Heart left ventricle (tissue), 16 donors: ENCODE measurements at places on chromosomes 2 and 18.

DNA sequence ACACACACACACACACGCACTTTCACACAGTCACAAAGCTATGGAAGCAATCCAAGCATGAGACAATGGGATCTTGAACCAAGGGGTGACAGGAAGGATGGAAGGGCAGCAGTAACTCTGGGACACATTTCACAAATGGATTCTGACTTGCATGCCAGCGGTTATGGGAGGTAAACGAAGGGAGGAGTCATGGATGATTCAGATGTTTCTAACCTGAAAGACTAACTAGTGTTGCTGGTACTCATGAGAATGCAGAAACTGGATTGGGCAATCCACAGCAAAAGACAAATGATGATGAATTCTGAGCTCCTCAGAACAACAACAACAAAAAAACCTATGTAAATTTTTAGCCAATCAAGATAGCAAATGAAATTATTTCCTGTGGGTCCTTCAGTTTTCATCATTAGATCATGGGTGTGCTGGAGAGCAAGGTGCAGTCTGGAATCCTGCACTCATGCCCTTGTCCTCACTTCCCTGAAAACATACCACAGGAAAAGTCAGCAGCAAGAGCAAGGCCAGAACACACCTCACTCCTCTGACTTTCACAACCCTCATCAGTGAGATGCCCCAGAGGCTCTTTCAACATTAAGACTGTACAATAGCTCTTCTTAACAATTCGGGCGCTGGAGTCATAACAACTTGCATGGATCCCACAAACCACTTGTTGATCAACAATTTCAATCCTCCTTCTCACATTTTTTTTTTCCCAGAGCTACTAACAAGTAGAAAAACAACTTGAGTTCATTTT, 32.6 kb downstream of the ABCA12 start:
- DNase-seq = no peak

DNA sequence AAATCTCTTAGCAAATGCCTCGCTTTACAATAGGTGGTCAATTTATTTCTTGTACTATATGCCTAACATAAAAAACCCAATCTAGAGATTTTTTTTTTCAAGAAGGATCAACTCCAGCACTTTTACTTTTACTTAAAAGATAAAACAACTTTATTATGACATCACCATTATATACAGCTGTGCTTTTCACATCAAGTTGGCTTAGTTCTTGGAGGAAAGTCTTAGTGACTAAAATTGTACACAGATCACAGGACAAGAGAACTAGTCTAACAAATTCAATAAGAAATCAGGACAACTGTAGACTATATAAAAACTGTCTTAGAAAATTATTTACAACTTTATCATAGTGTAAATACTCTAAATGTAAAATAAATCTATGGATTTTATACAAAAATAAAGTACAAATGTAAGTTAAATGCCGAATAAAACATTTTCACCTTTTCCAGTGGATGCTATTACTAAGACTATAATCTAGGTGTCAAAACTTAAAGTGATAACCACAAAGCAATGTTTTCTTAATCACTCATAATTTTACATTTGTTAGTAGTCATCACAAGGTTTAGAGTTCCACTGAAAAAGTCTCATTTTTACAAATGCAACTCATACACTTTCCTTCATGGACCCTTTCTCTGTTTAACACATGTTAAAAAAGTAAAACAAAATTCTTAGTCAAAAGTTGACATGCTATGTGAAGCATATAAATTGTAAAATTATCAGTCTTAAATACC, 5.4 kb upstream of the CD302 start:
- no peak for DNase-seq

DNA sequence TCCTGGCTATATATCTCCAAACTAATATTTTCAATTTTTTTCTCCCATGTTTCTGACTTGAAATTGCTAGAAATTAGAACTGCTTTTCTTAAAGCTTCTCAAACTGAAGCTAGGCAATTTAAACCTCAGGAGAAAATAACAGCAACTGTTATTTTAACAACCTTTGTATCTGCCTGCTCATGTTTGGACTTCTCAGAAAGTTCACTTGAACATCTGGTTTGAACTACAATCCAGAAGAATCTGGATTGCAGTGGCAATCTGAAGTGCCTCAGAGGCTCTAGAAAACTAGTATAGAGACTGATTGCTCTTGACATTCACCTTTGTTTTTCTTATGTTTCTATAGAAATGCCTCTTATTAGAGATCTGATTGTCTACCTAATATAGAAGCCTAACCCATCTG, 64.1 kb downstream of the STAT4 start:
- no peak for DNase-seq

DNA sequence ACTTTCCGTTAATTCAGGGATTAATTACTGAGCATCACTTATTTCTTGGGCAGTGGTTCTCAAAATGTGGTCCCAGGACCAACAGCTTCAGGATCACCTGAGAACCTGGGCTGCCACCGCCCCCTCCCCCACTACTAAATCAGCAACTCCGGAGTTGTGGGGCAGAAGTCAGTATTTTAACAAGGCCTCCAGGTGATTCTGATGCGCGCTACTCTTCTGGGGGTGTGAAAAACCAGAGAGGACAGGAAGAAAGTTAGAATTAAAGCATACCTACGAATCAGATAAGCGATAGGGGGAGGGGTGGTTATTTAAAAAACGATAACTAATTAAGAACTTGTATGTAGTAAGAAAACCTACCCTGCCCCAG, 319 bp downstream of the ZSCAN30 start:
- DNase-seq = no peak

DNA sequence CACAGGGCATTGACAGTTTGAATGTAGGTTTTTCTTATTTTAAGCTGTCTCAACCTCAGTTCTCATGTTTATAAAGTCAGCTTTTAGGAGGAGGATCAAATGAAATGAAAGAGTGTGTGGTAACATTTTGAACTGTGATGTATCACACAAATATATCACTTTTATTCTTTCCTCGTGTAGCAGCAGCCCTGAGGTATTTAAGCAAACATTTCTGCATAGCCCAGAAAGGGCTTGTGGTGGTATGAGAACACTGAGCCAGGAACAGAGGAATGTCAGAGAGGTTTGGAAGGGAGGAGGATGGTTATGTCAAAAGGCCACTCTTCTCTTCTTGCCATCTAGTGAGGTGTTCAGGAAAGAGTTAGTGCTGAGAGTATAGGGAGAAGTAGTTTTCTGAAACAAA, 150.2 kb downstream of the PARD3B start:
- DNase-seq = no peak

DNA sequence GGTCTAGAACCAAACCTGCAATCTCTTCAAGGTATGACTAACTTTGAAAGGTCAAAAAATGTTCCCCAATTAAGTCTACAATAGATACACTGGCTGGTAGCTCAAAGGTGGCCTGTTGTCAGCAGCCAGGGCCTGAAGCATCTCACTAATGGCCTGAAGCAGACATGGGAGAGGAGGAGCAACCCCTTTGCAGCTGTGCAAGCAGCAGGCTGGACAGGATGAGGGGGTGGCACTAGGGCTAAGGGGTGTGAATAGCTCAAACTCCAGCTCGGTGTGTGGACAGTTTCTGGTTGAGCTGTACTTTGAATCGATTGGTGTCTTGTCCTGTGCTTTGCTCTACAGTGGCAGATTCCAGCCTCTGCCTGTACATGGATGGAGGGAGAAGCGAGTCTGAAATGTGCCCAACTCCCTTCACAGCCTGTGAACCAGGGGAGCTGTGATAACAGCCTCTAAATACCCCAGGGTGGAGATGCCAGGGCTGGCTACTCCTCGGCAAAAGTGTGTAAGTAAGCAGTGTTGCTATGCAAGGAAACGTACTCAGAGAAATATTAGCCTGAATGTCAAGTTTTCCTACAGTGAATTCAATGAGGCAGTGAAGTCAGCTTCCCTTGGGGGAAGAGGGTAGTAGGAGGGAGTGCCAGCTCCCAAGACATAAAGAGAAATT, 34.7 kb upstream of the DTNB start:
- DNase-seq = no peak

DNA sequence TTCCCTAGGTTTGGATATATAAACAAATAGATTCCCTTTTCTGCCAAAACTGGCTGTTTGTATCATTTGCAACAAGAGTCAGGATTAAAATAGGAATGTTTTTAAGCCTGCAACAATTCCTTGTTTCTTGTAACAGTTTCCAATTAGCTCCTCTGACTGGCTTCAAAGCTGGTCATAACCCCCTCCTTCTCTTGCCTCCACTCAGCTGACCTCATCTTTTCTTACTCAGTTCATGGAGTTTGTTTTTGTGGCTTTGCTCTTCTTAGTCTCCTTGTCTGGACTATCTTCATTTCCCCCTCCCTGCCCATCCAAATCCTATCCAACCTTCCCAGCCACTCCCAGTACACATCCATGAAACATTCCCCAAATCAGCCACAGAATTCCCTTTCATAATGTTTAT, 14.3 kb upstream of the RAPH1 start:
- DNase-seq = no peak

DNA sequence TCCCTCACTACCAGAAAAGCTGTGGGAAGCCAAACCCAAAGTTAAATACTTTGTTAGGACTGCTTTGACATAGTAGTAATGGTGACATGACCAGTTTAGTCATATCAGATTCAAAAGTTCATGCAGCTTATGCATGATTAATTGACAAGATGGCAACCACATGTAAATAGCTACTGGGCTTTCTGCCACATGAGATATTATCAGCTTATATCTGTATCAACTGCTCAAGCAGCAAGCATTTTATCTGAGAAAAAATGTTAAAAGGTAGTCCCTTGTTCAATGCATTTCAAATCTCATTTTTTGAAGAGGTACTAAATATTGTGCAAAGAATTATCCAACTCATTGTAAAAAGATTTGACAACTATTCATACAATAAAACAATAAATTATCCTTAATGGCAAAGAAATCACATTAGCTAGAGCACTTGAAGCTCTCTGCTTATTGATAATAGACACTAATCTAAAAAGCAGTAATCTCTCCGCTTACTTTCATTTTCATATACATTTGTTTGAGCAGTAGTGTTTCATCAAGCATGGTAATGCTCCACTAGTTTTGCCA, 993.6 kb upstream of the NXPH2 start:
- DNase-seq = no peak

DNA sequence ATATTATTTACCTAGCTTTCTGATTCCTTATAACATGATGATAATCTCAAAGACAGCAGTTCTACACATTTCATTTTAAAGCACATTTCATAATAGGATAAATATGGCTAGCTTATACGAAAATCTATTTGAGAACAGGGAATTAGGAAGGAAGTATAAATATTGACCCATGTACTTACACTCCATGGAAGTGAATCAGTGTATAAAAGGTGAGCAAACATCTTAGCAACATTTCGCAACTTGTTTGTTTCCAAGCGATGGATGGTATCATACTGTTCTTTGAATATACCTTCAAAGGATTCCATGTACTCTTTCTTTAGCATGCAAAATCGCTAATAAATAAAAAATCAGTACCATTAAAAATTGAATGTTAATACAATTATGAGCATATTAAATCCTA, 53.1 kb downstream of the CWC22 start:
- no peak for DNase-seq

DNA sequence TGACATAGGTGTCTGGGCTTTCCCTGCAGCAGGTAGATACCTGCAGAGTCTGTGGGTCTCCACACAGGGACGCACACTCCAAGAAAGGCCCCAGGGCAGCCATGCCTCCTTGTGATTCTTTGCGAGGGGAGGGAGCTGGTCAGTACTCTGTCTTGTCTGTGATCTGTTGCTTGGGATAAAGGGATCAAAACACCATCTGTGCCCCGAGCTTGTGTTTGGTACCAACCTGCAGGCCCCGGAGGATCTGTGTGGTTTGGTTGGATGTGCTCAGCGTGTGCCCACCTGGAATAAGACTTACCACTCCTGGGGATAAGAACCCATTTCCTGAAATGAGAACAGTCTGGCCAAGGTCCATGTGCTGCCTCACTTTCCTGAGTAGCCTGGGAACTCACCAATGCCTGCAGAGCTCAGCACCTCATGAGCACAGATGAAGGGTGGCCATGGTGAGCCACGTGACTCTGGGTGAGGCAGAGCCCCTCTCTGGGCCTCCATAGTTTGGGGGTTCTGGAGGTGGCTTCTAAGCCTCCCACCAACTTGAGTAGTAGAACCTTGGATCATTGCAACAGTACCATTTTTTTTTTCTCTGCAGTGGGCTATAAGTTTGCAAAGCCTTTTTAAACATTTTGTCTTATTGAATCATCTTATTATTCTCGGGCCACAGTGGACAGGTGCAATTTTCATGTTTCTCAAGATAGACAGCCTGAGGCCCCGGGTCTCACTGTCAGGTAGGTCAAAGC, 134.8 kb downstream of the DDX1 start:
- DNase-seq = no peak

GRCh38 chr18:79816092-79816491, 18.4 kb downstream of the KCNG2 start:
- no peak for DNase-seq

DNA sequence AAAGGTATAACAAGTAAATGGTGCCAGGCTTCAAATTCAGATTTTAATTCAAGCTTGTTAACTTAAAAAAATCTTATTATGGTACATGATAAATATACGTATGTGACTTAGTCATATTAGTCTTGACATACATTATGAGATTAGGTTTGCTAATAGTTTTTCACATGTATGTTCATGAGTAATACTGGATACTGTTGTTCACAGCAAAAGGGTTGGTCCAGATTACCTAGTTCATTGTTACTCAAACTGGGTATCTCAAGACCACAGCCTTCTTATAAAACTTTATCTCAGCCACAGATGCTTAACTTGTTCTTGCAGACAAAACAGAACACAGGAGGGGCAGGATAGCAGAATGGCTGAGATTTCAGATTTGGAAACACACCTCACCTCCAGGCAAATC, 26.8 kb downstream of the VPS4B start:
- no peak for DNase-seq

- no peak for DNase-seq
These were observed 680.5 kb downstream of the ZEB2 start for GRCh38 chr2:143839456-143839855.

GRCh38 chr2:174630107-174630506, 32.5 kb upstream of the WIPF1 start:
- DNase-seq = no peak

DNA sequence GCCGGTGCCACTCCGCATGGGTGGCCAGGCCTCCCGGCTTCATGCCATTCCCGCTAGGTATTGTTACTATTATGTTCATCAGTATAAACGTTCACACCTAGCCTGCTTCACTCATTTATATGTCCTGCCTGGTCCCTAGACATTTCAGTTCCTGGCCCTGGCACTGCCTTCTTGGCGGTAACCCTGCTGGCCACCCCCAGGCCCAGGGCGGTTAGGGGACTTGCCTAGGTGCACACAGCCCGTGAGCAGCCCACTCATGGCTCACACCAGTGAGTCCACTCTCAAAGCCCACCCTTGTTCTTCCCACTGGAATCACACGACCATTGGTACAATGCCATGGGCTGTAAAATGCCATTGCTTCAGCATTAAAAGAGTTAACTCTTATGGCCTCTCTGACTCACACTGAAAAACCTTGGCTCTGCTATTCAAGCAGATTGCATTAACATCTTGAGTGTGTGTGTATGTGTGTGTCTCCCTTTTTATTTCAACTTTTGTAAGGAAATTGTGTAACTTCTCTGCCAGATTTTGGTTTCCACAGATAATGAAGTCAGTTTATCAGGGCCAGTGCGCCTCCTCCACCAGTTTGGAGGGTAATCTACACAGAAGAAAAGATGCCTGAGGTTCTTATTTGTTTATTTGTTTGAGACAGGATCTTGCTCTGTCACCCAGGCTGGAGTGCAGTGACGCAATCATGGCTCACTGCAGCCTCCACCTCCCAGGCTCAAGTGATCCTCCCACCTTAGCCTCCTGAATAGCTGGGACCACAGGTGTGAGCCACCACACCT, 74.2 kb downstream of the RAB31 start:
- no peak for DNase-seq
